K562 (cell line): ENCODE measurements at places on chromosomes 7 and 10. TPM values are rescaled to one million over a fixed set of nuclear protein-coding genes. Genes with fewer than 3 reads are reported as not detected.

- H3K27ac ChIP-seq, result no peak overlapping the region
- H3K27me3 ChIP-seq, result no peaks in the 10 kb centered on the region
- no peak overlapping the region for H3K4me3 ChIP-seq
- H3K36me3 ChIP-seq, result no peaks in the 10 kb centered on the region
- H3K4me1 ChIP-seq, result no peaks in the 10 kb centered on the region
- DNase-seq, result no peak
Observed at GRCh38 chr10:31888442-31888841, 40.2 kb downstream of the ARHGAP12 start.

GRCh38 chr10:14652067-14652466, 122.6 kb downstream of the FAM107B start:
- no peak overlapping the region for H3K4me3 ChIP-seq
- peaks cover 10% of the 10 kb centered on the region; the same call in 1 of the 3 replicates for H3K27me3 ChIP-seq
- no peaks in the 10 kb centered on the region for H3K4me1 ChIP-seq
- no peaks in the 10 kb centered on the region for H3K36me3 ChIP-seq
- no peak overlapping the region for H3K27ac ChIP-seq

DNA sequence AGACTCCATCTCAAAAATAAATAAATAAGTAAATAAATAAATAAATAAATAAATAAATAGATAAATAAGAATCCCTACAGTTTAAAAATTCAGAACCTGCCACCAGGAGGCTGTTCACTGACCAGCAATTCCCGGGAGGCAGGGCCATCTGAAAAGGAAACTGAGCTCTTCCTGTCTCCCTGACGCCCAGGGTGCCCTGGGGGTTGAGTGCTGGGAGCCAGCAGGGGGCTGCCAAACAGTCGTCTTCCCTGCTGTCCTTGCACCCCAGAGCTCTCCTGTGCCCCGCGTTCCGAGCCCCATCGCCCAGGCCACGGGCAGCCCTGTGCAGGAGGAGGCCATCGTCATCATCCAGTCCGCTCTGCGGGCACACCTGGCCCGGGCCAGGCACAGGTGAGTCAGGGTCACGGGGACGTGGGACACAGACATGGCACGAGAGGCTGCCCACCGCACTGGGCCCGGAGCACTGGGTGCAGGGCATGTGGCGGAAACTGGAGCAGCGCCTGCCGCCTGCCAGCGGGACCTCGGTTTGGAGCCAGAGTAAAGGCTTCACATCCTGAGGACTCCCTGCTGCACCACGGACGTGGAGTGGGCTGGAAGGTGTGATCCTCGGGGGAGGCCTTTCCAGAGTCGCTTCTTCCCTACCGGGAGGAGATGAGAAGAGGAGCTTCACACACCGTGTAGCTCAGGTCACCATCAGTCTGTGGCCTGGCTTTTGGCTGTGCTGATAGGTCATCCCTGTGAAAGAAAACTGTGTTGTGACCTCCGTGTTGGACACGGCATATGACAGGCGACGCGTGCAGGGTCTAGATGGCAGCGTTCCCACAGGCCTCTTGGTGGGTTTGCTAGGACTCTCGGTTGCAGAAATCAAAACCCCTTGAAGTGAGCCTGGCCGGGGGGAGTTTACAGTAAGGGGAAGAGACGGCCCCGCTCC, 25.9 kb upstream of the TTYH3 start:
- H3K27me3 ChIP-seq, result no peaks in the 10 kb centered on the region
- peaks cover 3% of the 10 kb centered on the region; the same call in 1 of the 3 replicates for H3K36me3 ChIP-seq
- H3K4me3 ChIP-seq, result no peak overlapping the region
- no peak overlapping the region for H3K27ac ChIP-seq
- DNase-seq, result no peak

Gene KCP
- total RNA-seq, result 0.16 TPM in 1 of 2 replicates, not detected in the other

GRCh38 chr10:94279835-94280709, 82.7 kb downstream of the NOC3L start:
- H3K27ac ChIP-seq, result no peak overlapping the region
- H3K36me3 ChIP-seq, result no peaks in the 10 kb centered on the region
- no peaks in the 10 kb centered on the region for H3K4me1 ChIP-seq
- H3K4me3 ChIP-seq, result no peak overlapping the region
- DNase-seq, result peak; percentile 51

Gene AZGP1
- 0.53 and 0.54 TPM in 2 replicates for total RNA-seq

DNA sequence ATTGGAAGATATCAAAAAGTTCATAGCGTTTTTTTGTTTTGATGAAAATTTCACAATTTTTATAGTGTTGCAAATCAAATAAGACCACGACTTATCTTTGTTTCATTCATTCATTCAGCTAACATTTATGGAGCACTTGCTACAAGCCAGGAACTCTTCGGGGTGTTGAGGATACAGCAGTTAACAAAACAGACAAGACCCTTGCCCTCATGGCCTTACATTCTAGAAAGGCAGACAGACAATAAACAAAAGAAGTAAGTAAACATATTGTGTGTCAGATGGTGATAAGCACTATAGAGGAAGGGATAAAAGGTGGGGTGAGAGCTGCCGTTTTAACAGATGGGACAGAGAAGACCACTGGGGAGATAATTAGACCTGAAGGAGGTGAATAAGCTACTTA, 41.6 kb upstream of the GSAP start:
- H3K36me3 ChIP-seq, result no peaks in the 10 kb centered on the region
- DNase-seq, result no peak
- H3K27me3 ChIP-seq, result peaks cover 28% of the 10 kb centered on the region
- H3K27ac ChIP-seq, result no peak overlapping the region
- no peaks in the 10 kb centered on the region for H3K4me1 ChIP-seq

DNA sequence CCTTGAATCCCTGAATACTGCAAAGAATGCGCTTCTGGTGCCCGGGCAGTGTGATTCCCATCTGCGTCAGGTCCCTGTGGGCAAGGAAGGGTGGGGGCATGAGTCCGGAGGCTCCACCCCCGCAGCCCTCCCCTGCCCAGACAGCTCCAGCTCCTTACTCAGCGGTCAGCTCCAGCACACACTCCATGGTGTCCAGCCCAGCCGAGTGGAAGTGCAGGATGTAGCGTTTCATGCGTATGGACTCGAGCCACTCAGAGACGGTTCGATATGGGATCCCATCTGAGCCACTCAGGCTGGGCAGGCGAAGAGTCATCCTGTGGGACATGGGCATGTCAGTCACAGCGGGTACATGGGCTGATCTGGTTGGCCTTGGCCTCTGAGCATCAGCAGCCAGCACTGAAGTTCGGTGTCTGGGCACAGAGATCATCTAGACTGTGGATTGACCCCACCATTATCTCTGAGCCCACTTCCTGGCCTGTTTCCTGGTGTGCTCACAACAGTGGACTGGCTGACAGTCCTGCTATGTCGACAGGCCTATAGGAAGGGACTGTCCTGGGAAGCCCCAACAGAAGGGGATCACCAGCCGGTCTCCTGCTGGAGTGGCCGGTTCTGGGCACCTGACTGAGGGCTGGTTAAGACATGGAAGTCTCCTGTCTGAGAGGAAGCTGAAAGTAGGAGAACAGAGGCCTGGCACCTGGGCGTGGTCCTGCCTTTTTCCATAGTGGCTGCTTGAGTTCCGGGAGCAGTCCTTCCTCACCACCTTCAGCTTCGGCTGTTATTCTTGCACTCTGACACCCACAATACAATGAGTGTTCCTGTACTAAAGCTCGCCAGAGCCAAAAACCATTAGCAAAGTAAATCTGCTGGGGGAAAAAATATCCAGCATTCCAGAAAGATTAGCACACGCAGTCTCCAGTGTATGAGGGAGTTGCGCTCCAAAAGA, 10.6 kb downstream of the ZYX start:
- H3K27ac ChIP-seq, result no peak overlapping the region
- peaks cover 8% of the 10 kb centered on the region; the same call in 2 of the 3 replicates for H3K27me3 ChIP-seq
- DNase-seq, result no peak
- H3K36me3 ChIP-seq, result peaks cover 48% of the 10 kb centered on the region; the same call in 2 of the 3 replicates

GRCh38 chr7:98214811-98215321, 3.6 kb downstream of the BHLHA15 start:
- H3K27ac ChIP-seq, result no peak overlapping the region
- H3K4me1 ChIP-seq, result peaks cover 50% of the 10 kb centered on the region
- peaks cover 14% of the 10 kb centered on the region; the same call in 2 of the 3 replicates for H3K27me3 ChIP-seq
- no peak for DNase-seq
- H3K36me3 ChIP-seq, result no peaks in the 10 kb centered on the region
- H3K4me3 ChIP-seq, result no peak overlapping the region

Gene TMEM178B
- 0.02 TPM in 1 of 2 replicates, not detected in the other for total RNA-seq

DNA sequence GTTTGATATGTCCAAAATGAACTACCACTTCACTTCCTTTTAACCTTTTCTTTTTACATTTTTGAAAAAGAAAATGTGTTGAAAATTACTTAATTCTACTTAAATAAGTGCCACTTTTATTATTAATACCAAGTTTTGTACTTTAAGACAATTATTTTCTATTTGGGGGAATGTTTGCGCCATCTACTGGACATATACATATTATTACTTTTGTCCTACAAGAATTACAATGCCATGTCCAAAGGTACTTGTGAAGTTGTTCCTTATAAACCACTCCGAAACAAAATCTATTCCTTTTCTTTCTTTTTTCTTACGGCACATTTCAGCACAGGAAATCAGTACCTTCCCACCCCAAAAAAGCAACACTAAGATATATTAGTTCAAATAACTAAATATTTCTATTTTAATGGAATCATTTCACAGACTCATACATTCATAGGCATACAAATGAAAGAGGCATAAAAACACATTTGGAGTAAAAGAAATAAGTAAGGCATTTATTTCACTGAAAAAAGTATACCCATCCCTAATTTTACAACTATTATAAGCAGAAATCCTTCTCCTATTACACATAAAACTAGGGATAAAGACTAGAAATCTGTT, 169.9 kb downstream of the RNF133 start:
- no peaks in the 10 kb centered on the region for H3K27me3 ChIP-seq
- no peak overlapping the region for H3K27ac ChIP-seq
- H3K4me3 ChIP-seq, result no peak overlapping the region
- H3K4me1 ChIP-seq, result no peaks in the 10 kb centered on the region
- DNase-seq, result peak; percentile 30

- H3K27me3 ChIP-seq, result no peaks in the 10 kb centered on the region
- peak; percentile 95 for DNase-seq
- peak overlapping the region; percentile 66 for H3K4me3 ChIP-seq
- H3K4me1 ChIP-seq, result no peaks in the 10 kb centered on the region; the same call in 2 of the 3 replicates
- H3K36me3 ChIP-seq, result peaks cover 3% of the 10 kb centered on the region; the same call in 1 of the 3 replicates
Observed at GRCh38 chr7:23471106-23471859, 992 bp upstream of the IGF2BP3 start.

- no peak overlapping the region for H3K4me3 ChIP-seq
- H3K36me3 ChIP-seq, result no peaks in the 10 kb centered on the region
- no peak overlapping the region for H3K27ac ChIP-seq
- H3K4me1 ChIP-seq, result peaks cover 2% of the 10 kb centered on the region; the same call in 1 of the 2 replicates
- DNase-seq, result no peak
Observed at GRCh38 chr7:55094092-55094690, 75.4 kb downstream of the EGFR start.

GRCh38 chr7:114334989-114335388, 79.6 kb upstream of the FOXP2 start:
- H3K4me3 ChIP-seq, result no peak overlapping the region
- H3K36me3 ChIP-seq, result no peaks in the 10 kb centered on the region
- H3K4me1 ChIP-seq, result no peaks in the 10 kb centered on the region

DNA sequence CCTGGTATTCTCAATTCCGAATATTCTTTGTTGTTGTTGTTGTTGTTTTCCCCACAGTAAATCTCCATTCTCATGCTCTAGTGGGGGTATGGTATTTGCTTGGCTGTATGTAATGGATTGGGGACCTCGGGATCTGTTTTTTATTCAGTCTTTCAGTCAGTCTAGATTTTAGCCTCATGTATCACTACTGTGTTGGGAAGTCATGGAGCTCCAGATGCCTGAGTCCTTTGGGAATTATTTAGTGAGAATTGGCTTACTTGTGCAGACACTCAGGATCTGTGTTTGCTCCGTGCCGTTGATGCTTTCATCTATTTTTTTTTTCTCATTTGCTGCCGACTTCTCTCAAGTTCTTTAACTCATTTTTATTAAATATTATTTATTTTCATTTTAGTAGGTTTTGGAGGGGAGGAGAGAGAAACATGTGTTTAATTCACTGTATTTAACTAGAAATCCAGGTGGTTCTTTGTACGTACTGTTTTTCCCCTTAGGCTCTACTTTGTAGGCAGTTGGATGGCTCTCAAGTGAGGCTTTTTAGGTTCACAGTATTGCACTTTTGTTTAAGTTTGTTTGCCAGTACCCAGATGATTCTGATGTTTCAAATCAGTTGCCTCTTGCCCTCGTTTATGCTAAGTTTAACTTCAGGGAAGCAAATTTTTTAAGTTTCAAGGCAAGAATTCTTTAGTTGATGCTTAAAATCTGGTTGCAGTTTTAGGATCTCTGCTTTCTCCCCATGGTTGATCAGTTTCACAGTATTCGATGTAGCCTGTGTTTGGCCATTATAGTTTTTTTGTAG, 36.9 kb downstream of the ZNRF2 start:
- H3K36me3 ChIP-seq, result no peaks in the 10 kb centered on the region
- 0 out of 2 replicates have a peak overlapping the region, but pooled peaks have one; percentile 8 for H3K4me3 ChIP-seq
- H3K27ac ChIP-seq, result peak overlapping the region; percentile 48; the same call in 2 of the 3 replicates
- no peak for DNase-seq

Gene SFTPA2
- 4.1 and 5.3 TPM in 2 replicates for total RNA-seq

Gene HOXA3
- total RNA-seq, result 0.04 and 0.18 TPM in 2 replicates

- DNase-seq, result no peak
- H3K4me3 ChIP-seq, result no peak overlapping the region
- H3K36me3 ChIP-seq, result no peaks in the 10 kb centered on the region
- H3K27me3 ChIP-seq, result peaks cover 6% of the 10 kb centered on the region; the same call in 2 of the 3 replicates
- no peak overlapping the region for H3K27ac ChIP-seq
- no peaks in the 10 kb centered on the region for H3K4me1 ChIP-seq
Observed at GRCh38 chr7:8442051-8442813, 8.8 kb downstream of the NXPH1 start.

DNA sequence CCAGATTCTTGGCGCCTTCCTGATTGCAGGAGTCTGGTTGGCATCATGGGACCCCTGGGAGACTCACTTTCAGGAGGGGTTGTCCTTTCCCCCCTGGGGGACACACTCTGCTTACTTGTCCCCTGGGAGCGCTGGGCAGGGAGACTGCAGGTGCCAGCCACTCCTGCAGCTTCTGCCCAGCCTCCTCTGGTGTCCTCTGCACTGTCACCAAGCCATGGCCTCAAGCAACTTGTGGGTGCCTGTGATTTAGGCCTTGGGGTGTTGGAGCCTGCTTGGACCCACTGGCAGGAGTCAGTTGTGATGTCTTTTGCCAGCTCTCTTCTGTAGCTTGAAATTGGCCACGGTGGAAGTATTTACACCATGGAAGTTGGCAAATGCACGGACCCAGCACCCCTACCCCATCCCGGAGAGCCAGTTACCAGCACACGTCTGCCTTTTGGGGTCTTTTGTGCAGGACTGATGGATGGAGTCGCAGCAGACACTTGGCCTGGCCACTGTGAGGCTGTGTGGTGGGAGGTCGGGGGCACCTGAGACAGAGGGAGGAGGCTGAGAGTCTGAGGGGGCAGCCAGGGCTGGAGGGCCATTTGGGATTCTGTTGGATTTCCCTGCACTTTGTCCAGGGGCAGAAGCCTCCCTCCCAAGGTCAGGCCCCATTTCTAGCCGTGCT, 104.7 kb downstream of the LHPP start:
- no peaks in the 10 kb centered on the region for H3K36me3 ChIP-seq
- H3K27me3 ChIP-seq, result peaks cover 6% of the 10 kb centered on the region

Gene ADAM8
- total RNA-seq, result 6.1 and 7.0 TPM in 2 replicates
